ENCODE measurements at places on chromosomes 6 and 20.

DNA sequence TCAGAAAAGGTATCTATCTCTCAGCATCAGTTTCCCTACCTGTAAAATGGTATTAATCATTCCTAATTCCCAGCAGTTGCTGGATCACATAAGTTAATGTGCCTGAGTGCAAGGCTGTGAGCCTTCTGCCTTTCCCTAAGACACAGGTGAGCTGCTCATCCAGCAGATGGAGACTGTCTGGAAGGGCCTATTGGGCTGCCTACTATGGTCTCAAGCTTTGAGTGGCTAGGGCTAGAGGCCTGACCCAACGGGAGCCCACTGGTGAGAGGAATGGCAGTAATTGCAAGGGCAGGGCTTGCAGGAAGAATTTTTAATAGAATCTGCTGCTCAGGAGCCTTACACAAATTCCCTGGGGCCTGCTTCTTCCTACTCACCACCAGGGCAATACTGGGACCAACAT, 4.3 kb downstream of the KHDC1 start:
- no peak for DNase-seq

GRCh38 chr6:106155219-106155830, 69.2 kb downstream of the PRDM1 start:
- no peak for DNase-seq

GRCh38 chr20:1465470-1466210, 1.0 kb downstream of the NSFL1C start:
- DNase-seq, result peak; percentile 9

- no peak for DNase-seq
These were observed 29.4 kb upstream of the ASF1A start for GRCh38 chr6:118864341-118865099.

DNA sequence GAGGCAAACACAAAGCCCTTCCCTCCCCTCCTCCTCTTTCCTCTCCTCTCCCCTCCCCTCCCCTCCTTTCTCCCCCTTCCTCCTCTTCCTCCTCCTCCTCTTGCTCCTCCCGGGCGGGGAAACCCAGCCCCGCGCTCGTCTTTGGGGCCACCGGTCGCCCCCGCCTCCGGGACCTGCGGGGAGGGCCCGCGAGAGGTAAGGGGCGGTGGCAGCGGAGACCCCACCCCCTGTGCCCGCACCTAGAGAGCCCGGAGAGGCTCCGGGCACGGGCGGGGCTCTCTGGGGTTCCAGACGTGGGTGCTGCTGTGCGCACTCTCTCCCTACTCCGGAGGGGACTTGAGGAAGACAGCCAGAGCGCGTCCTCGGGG, at the start of gene RIN2:
RIN2 (plus strand) TSS at position 126 of the 368 bp plus-strand sequence. CDS start 131,344 bp downstream, outside the sequence.
- no peak for DNase-seq

DNA sequence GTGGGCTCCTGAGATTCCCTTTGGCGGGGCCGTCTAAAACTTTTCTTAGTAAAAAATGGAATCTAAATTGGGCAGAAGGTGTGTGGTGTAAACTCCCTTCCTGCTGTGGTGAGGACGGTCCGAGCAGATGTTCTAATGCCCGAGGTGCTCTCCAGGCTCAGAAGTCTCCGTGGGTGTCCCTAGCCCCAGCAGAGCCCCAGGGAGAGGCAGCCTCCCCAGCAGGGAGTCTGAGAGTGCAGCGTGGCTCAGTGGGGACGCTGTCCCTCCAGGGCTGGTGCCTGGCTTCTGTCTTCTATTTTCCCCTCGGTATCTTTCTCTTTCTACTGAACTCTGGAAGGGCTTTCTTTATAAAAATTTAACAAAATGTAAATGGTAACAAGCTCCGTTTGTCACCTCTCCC, 208.2 kb downstream of the SMOC2 start:
- DNase-seq, result no peak

GRCh38 chr20:63536241-63536977, 767 bp downstream of the PTK6 start:
- peak; percentile 71 for DNase-seq

GRCh38 chr6:15336900-15337560, 91.2 kb downstream of the JARID2 start:
- no peak for DNase-seq

- DNase-seq, result no peak
These were observed 17.6 kb upstream of the ZFP64 start for GRCh38 chr20:52209154-52209571.

DNA sequence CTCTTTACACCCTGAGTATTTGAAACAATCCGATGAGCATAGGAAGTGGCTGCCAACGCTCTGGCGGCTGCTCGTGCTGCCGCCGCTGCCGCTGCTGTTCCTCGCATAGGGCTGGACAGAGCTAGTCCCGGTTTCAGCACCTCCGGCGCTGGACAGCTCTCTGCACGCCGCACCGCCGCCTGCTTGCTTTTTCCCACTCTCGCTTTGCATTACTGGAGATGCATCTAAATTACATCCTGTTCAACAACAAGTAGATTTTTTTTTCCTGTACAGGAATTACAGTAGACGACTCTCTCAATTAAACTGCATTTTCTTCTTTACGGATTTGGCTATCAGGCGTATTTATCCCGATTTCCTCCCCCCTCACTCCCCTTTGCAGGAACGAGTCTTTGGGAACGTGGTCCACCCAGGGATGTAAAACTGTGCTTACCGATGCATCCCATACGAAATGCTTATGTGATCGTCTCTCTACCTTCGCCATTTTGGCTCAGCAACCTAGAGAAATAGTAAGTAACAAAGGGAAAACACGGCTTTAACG, 563.8 kb downstream of the LMBRD1 start:
- DNase-seq, result peak; percentile 95

DNA sequence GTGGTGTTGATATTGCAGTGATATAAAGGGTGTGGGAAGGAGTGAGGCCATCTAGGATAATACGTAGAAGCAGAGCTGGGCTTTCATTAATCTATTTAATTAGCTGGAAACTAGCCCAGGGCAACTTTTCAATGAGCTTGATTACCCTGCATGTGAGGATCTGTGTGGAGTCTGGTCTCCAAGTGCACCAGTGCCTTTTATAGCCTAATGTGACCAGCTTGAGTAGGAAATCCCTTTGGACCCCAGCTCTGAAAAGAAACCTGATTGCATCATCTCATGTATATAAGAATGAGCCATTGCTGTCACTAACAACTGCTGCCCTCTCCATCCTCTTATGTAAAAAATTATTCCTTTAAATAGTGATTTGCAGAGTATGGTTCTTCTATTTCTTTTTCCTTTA, 72.6 kb downstream of the CD109 start:
- DNase-seq, result no peak

- DNase-seq, result no peak
These were observed 143.3 kb upstream of the MAP3K7 start for GRCh38 chr6:90730151-90730673.

- no peak for DNase-seq
These were observed 5.1 kb upstream of the POPDC3 start for GRCh38 chr6:105184921-105185320.

DNA sequence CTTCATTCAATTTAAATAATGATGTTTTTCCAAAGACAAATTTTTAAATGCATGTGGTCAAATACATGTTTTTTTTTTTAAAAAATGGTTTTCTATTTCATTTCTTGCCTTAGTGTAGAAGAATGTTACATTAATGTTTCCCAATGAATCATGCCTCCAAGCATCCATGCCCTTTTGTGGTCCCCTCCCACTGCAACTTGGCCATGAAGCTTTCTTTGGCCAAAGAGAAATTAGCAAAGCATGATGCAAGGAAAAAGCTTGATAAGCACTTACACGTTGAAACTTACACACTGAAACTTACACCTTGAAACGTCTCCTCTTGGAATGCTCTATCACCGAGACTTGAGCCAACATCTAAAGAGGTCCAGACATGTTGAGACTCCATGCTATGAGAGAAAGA, 93.0 kb upstream of the ELOVL5 start:
- DNase-seq, result no peak

DNA sequence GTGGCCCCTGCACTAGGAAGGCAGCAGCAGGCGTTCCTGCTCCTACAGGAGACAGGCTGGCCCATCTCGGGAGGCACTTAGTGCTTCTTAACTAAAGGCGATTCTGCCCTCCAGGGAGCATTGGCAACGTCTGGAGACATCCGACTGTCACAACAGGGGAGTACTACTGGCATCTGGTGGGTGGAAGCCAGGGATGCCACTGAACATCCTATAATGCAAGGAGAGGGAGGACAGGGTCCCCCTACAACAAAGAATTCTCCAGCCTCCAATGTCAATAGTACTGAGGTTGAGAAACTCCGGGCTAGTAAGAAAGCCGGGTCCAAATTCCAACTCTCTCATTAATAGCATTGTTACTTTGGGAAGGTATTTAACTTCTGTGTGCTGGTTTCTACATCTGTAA, 119.4 kb upstream of the ARMC2 start:
- DNase-seq, result no peak

- no peak for DNase-seq
These were observed 612.4 kb upstream of the IMPG1 start for GRCh38 chr6:76684875-76685274.

GRCh38 chr6:166119116-166119911, 48.3 kb downstream of the TBXT start:
- DNase-seq, result no peak

DNA sequence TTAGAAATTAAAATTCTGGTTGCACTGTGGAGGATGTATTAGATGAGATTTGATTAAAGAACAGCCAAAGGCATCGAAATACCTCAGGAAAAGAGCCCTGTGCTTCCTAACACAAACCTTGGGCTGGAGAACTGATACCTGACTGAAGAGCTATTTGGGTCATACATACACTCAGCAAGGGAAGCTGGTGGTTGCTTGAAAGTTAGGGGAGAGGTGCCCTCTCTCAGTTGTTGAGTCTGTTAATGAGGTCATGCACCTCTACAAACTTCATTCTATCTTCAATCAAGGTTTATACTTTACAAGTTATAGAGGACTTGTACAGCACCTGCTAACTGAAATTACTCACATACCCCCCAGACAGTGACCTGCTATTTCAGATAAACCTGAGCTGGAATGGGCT, 25.5 kb downstream of the FAM184A start:
- no peak for DNase-seq

- no peak for DNase-seq
These were observed 157.6 kb downstream of the MCHR2 start for GRCh38 chr6:99836471-99836870.

- DNase-seq, result no peak
These were observed 176.2 kb downstream of the ASCC3 start for GRCh38 chr6:100704961-100705360.

DNA sequence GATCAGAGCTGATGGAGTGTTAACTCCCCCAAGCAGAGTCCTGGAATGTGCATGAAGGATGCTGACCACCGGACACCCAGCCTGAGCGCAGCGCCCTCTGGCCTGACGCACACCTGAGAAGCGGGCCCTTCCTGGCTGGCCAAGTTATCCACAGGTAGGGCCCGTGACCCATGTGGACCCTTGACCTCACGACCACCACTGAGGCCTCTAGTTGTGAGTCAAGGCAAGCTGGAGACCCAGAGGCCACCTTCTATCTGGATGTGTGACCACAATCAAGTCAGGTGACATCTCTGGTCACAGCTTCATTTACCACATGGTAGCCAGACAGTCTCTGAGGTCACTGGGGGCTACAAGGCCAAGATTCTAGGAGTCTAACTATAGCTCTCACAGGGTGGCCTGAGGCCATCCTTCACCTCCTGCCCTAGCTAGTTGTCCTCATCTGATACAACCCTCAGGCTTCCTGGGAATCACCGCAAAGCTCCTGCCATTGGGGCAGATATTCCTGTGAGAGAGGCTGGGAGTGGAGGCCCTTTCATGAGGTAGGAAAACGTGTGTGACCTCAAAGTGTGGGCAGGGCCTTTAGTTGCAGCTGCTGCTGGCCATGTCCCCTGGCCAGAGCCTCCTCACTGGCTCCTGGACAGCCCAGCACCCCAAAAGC, 53.1 kb downstream of the DSTN start:
- no peak for DNase-seq

DNA sequence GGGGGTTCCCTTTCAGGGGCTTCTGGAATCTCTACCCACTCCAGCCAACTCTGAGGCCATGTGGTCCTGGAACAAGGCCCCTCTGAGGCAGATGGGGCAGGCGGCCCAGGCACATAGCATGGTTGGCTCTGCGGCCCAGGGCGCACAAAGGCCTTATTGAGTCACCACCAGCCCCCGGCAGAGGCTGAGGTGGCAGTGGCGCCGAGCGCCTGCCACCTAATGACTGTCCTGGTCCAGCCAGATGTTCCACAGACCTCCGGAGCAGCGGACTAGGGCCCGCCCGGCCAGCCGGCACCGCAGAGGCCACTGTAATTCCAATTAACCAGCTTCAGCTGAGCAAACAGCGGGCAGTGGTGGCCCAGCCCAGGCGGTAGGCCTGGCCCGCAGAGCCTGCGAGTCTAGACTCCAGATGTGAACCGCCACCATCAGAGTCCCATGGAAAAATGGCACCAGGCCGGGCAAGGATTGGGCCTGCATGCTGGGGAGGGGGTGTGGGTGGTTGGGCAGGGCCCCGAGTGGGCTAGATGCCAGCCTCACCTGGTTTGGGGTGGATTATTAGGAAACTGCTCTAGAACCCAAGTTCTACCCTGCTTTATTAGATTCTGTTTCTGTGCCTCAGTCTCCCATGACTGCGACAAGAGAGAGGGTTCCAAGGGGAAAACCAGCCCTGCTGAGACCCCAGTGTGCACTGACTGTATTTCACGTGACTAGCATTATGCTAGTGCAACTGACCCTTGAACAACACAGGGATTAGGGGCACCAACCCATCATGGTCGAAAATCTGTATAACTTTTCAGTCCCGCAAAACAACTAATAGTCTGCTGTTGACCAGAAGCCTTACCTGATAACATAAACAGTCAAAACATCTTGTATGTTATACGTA, 34.1 kb upstream of the ID1 start:
- DNase-seq, result peak; percentile 78

DNA sequence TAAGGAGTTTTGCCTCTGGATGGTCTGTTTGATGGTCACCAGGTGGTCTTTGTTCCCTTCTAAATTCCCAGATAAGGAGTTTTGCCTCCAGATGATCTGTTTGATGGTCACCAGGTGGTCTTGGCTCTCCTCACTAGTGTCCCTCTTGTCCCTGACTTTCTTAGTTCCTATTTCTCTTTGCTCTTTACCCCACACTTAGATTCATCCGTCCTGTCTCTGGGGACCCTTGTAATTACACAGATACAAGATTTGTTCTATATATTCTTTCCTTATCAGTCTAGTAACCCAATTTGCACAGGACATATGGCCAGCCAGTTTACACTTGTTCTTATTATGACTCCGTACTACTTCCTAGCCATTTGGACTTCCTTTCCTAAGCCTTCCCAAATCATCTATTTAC, 84.0 kb upstream of the B3GAT2 start:
- no peak for DNase-seq

- peak; percentile 16 for DNase-seq
These were observed 604.7 kb downstream of the RFPL4B start for GRCh38 chr6:112951829-112952228.

DNA sequence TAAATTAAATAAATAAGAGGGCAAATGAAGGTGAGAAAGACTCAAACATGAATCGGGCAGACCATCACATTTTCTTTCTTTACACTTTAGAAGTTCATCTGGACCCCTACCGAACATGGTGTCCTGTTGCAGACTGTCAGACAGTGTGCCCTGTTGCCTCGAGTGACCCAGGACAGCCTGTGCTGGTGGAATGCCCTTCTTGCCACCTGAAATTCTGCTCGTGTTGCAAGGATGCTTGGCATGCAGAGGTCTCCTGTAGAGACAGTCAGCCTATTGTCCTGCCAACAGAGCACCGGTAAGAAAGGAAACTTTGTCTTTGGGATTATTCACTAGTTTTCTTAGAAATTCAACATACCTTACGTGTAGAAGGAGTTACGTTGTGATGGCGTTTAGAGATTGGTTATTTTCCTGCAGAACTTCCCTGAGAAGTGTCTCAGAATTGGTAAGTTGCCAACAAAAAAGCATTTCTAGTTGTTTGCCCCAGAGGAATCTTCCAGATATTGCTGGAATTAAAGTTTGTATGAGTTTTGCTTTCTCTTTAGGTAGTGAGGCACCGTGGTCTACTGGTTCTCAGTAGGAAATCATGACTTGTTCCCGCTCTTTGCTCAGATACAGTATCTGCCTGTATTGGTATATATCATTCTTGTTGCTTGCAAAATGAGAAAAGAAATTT, 70.1 kb downstream of the RNF144B start:
- DNase-seq, result no peak
